ENCODE measurements at places on chromosomes 7 and 10.

- DNase-seq: no peak
Measured at GRCh38 chr7:44162785-44163395, 21.8 kb upstream of the MYL7 start.

DNA sequence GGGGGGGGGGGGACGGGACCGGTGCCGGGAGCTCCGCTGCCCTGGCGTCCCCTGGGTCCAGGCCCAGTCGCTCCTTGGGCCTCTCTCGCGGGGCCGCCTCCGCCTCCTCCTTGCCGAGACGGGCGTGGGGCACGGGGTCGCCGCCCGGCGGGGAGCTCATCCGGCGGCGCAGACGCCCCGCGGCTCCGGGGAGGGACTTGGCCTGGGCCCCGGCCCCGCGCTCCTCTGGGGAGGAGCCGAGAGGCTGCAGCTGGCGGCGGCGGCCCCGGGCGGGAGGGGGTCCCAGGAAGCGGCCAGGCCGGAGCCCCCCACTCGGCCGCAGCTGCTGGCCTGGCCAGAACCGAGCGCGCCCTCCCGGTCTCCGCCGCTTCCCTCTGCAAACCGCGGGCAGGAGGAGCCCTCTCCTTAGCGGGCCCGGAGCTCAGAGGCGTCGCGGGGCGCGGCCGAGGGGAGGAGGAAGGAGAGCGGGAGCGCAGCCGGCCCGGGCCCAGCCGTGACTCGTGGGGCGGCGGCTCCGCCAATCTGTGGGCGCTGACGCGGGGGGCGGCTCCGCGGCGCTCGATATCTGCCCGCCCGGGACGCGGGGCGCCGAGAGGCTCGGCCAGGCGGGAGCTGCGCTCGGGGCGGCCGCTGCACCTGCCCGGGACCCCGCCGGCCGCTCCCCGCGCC lies at the start of gene FAM20C:
FAM20C (plus strand) TSS at position 591 of the 669 bp plus-strand sequence. CDS start 629 bp downstream, outside the sequence.
- DNase-seq: no peak

GRCh38 chr10:77925795-77926565 lies 575 bp downstream of the DLG5 start:
- DNase-seq: peak; percentile 11

- no peak for DNase-seq
Measured at GRCh38 chr7:12490107-12490688, 80.3 kb upstream of the SCIN start.

DNA sequence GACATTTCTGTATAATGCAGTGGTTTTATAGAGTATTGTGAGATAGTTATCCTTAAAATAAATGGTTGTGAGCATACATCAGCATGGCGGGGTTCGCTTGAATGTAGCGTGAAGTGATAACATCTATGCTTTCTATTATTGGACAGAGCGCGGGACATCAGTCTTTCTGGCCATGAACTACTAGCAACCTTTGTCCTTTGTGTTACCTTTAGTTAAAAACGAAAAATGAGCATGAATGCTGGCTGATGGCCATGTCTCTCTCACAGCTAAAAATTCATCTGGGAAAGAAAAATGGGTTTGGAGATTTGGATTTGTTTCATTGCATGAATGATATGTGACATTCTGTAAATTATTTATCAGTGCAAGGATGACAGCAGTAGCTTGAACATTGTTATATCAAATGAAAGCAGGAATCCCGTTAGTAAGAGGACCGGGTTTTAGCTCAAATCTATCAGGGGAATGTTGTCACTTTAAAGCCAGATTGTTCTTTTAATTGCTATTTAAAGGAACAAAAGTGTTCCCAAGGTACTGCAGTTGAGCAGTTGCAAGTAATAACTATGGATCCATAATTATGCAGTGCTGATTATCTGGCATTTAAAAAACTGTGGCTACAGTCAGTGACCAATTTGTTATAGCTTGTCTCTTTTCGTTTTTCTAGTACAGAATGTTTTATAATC lies 131.0 kb downstream of the KAT6B start:
- no peak for DNase-seq

DNA sequence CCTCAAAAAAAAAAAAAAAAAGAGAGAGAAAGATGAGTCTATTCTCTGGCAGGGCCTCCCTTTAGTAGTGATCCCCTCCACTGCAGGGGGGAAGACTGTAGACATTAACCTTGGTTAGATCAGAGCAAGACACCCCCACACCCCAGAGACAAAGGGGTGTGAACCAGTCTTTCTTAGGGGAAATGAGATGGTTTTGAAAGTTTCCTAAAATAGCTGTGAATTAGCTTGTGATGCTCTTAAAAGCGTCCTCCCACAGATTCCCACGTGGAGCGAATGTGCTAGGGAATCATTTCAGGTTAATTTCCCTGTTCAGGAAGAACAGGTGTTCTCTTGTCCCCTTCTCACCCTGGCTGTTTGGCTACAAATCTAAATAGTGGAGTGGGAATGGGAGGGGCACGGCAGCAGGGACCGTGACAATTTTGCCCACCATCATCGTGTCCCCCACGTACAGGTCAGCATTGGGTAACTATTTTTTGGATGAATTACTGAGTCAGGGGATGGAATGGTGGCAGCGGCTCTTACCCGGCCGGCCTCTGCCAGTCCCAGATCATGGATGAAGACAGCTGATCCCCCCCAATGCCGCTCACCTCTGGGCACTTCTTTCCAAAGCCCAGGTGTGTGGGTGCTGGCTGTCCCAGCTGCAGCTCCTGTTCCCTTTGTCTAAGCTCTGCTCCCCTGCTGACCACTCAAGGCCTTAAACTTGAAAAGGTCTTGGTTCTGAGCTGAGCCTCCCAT lies 152.9 kb downstream of the CCDC3 start:
- DNase-seq: no peak

DNA sequence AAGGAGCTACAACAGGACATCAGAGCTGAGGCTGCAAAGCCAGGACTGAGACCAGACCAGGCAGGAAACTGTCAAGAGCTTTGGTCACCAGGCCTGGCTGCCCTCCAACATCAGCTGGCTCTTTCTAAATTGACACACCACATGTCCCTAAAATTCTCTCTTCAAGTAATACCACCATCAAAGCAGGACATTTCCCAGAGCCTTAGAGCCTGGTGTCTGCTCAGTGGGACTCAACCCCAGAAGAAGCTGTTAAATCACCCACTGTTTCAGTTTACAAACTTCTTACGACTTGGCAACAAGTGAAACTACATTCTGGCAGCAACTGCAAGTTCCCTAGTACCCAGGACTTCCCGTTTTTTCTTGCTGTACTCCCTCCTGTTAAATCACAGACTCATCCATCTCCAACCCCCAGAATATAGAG lies 3.8 kb upstream of the IL6 start:
- no peak for DNase-seq

DNA sequence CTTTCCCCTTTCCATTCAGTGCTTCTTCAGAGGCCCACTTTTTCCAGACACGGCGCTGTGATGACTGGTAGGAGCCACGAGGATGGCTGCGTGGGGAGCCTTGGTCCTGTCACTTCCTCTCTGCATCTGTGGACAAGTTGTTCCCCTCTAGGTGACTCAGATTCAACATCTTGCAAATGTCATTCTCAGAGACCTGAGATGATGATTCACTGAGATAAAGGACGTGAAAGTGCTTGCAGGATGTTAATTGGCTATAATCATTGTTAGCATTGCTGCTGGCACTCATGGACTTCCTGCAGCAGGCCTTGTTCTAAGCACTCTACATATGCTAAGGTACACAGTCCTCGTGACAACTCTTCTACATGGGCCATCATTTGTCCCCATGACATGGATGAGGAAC lies 489.8 kb upstream of the ZMIZ1 start:
- peak; percentile 50 for DNase-seq

DNA sequence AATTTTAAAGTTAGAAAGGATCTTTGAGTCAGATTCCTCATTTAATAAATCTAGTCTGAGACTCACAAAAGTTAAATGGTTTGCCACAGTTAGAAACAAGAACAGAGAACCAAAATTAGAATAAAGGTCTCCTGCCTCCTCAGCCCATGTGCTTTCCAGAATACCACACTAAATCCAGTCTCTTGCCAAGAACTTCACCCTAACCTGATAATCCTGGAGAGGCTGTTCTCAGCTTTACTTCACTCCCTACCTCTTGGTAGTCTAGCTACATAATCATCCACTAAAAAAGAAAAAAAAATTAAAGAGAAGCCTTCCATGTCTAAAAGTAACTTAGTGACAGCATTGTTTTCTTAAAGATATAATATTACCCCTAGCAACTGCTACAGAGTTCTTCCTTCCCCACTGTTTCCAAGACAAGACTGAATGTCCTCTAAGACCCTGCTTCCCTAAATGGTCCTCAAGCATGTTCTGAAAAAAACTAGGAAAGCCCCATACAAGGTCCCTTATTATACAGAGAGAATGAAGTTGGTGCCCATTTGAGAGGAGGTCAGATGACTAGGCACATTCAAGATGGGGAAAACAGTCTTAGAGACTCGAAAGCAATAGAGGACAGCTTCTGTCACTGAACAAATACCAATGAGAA lies 56.8 kb downstream of the ZNF438 start:
- no peak for DNase-seq

DNA sequence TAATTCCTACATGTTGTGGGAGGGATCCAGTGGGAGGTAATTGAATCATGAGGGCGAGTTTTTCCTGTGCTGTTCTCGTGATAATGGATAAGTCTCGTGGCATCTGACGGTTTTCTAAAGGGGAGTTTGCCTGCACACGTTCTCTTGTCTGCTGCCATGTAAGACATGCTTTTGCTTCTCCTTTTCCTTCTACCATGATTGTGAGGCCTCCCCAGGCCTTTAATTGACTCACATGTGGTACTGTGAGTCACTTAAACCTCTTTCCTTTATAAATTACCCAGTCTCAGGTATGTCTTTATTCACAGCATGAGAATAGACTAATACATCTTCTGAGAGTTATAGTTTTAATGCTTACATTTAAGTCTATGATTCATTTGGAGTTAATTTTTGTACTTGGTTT lies 22.6 kb upstream of the CPN1 start:
- DNase-seq: no peak

- no peak for DNase-seq
Measured at GRCh38 chr10:18260310-18260922, 120.2 kb downstream of the CACNB2 start.

- DNase-seq: no peak
Measured at GRCh38 chr7:111138586-111138985, 47.7 kb downstream of the LRRN3 start.
